ENCODE measurements at places on chromosomes 7 and 10.

- no peak for DNase-seq
Measured at GRCh38 chr10:82982110-82982608, 1107.2 kb downstream of the NRG3 start.

DNA sequence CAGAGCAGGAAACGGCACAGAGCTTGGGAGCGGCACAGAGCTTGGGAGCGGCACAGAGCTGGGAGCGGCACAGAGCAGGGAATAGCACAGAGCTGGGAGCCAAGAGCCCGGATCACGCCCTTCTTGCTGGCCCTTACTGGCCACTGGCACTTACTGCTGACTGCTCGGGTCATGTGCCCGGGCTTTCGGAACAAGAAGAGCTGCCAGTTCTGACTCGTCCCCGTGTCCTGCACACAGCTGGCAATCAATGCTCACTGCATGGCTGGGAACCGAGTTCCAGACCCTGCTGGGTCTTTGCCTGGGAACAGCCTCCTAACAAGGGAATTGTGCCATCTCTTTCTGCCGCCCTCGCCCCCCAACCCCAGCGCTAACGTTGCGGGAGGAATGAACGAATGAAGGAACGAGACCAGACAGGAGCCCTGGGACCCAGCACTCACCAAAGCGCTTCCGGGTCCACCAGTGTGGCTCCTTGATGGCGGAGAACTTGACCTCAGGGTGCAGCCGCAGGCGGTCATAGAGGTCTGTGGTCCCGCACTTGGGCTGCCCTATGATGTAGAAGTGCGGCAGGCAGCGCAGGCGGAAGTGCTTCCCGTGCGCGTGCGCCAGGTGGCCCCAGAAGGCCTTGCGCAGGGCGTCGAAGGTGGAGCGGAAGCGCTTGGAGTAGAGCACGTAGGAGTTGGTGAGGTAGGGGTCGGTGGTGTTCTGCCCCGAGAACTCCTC lies 49.1 kb downstream of the CHST15 start:
- DNase-seq = no peak

GRCh38 chr10:115052226-115052625 lies 40.9 kb upstream of the ATRNL1 start:
- no peak for DNase-seq

DNA sequence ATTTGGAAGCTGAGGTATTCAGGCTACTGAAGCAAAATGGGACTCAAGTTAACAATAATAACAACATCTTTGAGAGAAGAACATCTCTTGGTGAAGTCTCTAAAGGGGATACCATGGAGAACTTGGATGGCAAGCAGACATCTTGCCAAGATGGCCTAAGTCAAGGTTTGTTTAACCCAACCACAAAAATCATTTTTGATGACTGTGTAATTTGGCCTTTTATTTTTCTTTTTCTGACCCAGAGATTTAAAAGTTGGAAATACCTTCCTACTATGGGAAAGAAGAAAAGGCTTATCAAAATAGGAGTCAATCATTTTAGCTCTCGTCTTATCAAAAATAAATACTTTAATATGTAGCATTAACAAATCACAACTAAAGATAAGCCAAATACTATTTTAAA lies 72.4 kb downstream of the PON1 start:
- no peak for DNase-seq

DNA sequence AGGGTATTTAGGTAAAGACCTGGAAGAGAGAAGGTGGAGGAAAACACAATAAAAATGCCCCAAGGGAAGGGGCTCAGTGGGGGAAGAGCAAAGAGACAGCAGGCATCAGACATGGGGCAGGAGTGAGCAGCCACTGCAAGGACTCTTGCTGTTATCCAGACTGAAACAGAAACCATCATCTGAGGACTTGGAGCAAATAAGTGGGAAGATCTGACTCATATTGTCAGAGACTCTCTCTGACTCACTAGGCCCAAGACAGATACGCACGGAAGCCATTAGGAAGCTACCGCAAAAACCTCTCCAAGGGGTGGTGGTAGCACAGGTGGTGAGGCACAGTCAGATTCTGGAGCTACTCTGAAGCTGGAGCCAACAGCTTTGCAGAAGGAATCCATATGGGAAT lies 110.7 kb downstream of the RNF32 start:
- DNase-seq = no peak

DNA sequence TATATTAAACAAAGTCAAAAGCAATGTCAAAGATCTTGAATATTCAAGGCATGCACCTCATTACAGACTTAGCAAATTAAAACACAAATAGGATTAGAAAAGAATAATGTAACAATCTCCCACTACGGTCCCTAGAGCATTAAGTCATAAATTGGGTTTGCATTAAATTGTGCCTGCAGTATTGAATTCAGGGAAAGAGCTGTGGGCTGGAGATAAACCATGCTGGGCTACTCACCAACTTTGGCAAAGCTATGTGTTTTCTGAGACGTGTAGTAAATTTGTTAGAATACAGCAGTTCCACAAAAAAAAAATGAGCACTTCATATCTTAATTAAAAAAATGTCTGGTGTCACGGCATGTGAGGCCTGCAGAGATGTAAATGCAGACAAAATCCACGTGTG lies 241.6 kb downstream of the SNX10 start:
- DNase-seq = no peak

DNA sequence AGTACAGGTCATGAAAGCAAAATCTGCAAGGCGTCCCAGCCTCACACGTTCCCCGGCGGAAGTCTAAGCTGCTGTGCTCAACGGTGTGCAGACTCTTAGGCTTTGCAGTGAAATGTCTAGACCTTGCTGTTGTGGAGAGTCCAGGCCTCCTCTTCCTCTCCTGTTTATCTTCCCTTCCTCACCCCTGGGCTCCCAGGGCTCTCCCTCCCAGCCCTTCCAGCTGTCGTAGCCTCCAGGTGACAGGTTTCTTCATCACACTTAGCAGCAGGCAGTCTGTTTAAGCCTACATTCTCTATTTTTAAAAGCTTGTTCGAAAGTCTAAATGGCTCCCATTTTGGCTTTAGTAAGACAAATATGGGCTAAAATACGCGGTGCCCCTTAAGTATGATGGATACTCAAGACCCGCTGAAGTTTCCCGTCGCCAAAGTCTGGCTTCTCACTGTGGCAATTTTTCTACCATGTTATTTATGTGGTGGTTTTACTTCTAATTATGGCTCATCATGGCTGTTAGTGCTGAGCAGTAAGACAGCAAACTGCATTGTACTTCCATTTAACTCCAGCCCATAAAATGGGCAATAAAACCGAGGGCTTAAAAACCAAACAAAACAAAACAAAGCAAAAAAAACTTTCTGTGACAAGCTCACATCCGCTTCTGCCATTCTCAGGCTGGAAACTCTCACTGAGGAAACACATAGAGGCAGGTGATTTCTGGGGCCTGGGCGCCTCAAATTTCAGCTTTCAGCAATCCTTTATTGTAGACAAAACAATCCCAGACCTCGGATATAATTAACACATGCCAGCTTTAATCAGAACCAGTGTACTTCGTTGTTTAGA lies 243.2 kb downstream of the SNX10 start:
- DNase-seq = no peak

- DNase-seq = no peak
Measured at GRCh38 chr10:85622425-85622824, 744.2 kb downstream of the GRID1 start.

- no peak for DNase-seq
Measured at GRCh38 chr10:17113346-17113745, 16.3 kb downstream of the CUBN start.

DNA sequence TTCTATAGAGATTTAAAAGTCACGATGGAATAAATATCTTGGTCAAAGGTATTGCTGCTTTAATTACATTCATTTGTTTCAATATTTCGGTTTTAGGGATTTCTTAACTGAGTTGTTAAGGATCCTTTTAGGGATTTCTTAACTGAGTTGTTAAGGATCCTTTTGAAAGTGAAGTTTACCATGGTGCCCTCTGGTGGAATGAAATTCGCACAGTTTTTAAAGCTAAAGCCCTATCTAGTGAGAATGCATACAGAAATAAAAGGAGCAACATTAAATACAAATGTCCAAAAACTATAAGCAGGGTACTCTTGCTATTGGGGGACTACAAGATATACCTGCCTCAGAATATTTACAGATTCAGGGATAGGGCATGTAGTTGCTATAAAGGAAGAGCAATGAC lies 193.7 kb downstream of the RNLS start:
- DNase-seq = no peak

GRCh38 chr10:491667-492424 lies 197.6 kb downstream of the DIP2C start:
- no peak for DNase-seq

- no peak for DNase-seq
Measured at GRCh38 chr7:20475756-20476155, 139.7 kb upstream of the ABCB5 start.

DNA sequence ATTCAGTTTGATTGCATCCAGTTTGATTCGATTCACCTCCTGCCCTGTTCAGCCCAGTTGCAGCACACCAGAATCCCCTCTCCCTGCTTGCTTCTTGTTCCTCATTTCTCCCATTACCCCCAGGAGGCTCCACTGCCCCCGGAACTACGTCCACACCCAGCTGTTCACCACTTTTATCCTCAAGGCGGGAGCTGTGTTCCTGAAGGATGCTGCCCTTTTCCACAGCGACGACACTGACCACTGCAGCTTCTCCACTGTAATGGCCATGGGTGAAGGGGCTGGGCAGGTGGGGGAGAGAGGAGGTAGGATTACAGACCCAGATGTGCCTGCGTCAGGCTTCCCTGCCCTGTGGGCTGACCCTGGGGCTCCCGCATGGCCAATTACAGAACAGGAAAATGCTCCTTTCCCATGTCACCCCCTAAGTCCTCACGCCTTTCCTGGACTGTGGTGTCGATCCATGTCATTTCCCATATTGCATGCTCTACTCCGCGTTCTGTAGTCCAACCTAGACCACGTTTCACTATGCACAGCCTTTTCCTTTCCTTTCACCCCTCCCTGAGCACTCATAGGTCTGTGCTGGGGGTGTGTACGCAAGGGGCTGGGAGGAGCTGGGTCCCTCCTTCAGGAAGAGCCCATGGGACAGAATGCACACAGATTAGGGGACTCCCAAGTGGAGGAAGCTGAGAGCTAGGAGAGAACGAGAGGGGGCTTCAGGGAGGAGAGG lies 8.2 kb downstream of the GHRHR start:
- no peak for DNase-seq

GRCh38 chr7:2521952-2522591 lies 2.5 kb downstream of the LFNG start:
- no peak for DNase-seq

GRCh38 chr10:110207805-110208613 lies 604 bp downstream of the MXI1 start:
- no peak for DNase-seq

DNA sequence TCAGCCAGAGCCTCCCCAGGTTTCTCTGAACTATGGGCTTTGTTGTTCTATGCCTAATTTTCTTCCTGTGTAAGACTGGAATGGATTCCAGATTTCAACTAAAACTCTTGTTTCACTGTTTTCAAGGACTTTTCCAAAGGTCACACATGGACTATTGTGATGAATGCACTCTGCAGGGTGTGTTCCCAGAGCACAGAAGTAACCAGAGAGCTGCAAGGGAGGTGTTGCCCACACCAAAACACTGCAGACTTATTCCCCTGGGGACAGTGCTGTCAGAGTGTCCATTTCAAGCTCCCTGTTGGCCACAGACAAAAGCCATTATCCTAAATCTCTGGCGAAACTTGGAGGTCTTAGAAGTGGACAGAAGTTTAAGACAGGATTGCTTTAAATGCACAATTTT lies 231.6 kb downstream of the TRIL start:
- DNase-seq = no peak

- DNase-seq = peak; percentile 57
Measured at GRCh38 chr10:131004276-131004675, 307.2 kb downstream of the TCERG1L start.

DNA sequence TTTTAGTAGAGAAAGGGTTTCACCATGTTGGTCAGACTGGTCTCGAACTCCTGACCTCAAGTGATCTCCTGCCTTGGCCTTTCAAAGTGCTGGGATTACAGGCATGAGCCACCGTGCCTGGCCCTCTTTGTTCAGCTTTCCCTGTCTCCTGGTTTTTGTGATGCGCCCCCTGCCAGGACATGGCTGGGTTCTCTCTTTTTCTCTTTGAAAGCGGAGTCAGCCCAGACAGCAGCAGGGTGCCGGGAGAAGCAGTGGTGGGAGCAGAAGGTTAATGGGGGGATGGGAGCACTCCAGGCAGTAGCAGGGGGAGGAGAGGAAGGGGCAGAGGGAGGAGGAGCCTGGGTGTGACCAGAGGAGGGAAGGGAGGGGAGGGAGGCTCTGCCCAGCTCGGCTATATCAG lies 1.8 kb downstream of the MUC3A start:
- no peak for DNase-seq

DNA sequence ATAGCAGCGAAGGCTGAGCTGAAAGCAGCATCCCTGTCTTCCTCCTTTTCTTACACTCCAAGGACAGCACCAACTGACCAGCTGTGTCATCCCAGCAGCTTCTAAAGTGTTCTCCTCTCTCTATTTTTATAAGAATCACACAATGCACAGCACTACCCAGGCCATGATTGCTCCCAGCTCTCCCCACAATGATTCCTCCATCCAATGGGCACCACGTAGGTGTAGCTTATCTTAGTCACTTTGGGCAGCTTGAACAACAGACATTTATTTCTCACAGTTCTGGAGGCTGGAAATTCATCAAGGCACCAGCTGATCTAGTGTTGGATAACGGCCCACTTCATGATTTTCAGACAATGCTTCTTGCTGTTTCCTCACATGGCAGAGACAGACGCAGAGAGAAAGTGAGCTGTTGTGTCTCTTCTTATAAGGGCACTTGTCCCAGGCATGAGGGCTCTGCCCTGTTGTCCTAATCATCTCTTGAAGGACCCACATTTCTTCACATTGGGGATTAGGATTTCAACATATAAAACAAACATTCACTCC lies 92.0 kb upstream of the CDC14C start:
- DNase-seq = no peak

- no peak for DNase-seq
Measured at GRCh38 chr10:101367569-101368453, 13.8 kb downstream of the BTRC start.

DNA sequence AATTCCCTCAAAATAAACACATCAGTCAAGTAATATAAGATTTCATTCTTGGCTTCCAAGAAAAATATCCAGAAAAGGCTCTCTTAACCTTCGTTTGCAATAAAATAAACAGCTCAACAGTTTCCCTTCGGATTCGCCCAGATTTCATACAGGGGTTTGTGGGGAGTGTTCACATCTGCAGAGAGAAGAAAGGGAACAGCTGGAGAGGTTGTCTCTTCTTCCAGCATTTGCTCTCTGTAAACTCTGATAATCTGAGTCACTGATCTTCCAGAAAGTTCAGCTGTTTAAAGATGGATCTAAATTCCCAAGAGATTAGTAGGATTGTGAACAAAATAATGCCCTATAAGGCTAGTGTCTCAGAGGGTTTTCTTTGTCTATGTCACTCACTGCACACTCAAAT lies 277.9 kb downstream of the HPSE2 start:
- no peak for DNase-seq

GRCh38 chr10:4213441-4213840 lies 428.4 kb upstream of the KLF6 start:
- DNase-seq = no peak

DNA sequence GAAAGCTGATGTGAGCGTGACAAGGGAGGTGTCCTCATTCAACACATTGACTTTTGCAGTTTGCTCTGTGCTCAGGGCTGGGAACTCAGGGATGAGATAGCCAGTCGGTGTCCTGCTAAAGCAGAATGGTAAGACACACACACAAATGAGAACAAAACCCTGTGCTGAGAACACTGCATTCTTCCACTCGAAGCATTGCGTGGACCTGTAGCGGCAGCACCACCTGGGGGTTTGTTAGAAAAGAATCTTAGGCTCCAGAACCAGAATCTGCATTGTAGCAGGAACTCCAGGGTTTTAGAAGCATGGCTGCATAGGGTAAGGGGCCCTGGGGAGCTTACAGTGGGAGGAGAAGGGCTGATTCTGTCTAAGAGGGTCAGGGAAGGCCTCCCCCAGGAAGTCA lies 21.5 kb upstream of the OGDHL start:
- DNase-seq = no peak

- no peak for DNase-seq
Measured at GRCh38 chr10:93465806-93466675, 16.1 kb downstream of the MYOF start.
